Stimulated activated CD4-positive, alpha-beta T cell treated with anti-CD3 and anti-CD28 coated beads, Interleukin-2, amount 100 ng/mL, for 4 hours (primary cell): ENCODE measurements at places on chromosomes 5 and 9.

DNA sequence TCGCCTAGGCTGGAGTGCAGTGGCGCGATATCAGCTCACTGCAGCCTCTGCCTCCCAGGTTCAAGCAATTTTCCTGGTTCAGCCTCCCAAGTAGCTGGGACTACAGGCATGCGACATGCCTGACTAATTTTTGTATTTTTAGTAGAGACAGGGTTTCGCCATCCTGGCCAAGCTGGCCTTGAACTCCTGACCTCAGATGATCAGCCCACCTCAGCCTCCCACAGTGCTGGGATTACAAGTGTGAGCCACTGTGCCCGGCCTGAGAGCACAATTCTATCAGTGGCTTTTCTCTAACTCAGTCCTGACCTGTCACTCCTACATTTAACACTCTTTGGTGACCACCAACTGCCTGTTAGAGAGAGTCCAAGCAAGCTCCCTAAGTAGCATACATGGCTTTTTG lies 82.7 kb upstream of the SPOCK1 start:
- DNase-seq, result no peak

- no peak for DNase-seq
These were observed 5.5 kb upstream of the SURF6 start for GRCh38 chr9:133341369-133342068.

GRCh38 chr5:21236971-21237427 lies 1249.0 kb upstream of the CDH18 start:
- no peak for DNase-seq

DNA sequence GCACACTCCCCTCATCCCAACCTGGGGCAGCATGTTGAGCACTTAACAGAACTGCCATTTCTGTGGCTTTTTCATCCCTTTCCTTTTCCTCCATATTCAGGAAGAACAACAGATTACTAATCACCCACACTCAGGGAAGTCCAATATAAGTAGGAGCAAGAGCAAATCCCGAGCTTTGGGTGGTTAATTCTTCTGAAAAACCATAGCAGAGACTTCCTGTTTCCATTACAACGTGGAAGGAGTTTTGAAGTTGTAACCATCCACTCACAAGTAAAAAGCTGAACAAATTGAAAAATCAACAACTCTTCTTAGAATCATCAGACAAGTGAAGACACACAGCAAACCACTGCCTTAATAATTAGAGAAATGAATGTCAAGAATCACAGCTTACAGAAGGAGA lies 8.2 kb downstream of the CTSL start:
- no peak for DNase-seq

- DNase-seq, result no peak
These were observed 142.4 kb upstream of the C9orf72 start for GRCh38 chr9:27715651-27716050.

- DNase-seq, result no peak
These were observed 23.4 kb downstream of the CETN3 start for GRCh38 chr5:90386099-90386710.

GRCh38 chr9:91847581-91848091 lies 102.4 kb downstream of the ROR2 start:
- DNase-seq, result no peak

- no peak for DNase-seq
These were observed 315.2 kb upstream of the ATP10B start for GRCh38 chr5:161167016-161167767.

DNA sequence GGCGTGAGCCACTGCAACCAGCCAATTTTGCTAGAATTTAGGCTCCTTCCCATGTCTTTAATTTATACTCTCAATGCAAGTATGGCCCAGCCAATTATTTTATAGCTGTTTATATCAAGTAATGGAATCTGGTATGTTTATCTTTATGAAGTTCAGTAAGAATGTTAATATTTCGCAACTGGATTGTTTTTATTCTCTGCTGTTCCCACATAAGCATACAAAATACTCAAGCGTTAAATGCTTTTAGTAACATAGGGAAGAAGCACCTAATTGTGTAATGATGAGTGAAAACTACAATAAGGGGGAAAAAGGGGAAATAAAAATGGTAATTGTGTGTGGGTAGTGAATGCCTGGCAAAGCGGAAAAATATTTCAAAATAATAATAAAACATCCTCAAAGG lies 21.3 kb downstream of the PWWP2A start:
- DNase-seq, result no peak

DNA sequence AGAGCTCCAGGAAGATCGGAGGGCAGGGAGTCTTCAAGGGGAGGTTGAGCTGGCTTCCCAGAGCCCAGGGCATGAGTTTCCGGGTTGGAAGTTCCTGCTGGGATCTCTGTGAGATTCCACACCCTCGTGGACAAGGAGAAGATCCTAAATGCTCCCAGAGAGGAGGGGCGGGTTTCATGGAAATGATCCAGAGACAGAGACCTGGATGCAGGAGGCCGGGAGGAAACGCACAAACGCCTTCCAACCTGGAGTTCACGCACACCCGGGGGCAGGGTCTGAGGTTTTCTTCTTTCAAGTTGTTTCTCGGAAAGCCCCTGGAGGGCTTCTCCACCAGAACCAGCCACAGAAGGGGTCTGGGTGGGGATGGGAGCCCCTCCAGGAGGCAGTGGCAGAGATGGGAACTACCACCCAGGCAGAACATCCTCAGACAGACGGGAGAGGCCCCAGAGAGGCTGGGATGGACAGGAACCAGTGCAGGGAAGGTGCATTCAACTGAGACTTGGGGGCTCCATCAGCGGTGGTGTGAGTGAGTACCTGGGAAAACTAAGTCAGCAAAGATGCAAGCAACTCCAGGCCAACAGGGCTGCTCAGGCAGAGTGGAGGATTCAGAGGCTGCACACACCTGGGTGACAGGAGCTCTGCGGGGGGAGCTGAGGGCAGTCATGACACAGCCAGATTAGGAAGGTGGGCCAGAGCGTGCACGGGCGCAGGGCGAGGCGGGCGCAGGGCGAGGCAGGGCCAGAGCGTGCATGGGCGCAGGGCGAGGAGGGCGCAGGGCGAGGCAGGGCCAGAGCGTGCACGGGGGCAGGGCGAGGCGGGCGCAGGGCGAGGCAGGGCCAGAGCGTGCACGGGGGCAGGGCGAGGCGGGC lies 52.1 kb upstream of the EXOC3 start:
- no peak for DNase-seq

- no peak for DNase-seq
These were observed 427 bp downstream of the PCYOX1L start for GRCh38 chr5:149358294-149358651.

DNA sequence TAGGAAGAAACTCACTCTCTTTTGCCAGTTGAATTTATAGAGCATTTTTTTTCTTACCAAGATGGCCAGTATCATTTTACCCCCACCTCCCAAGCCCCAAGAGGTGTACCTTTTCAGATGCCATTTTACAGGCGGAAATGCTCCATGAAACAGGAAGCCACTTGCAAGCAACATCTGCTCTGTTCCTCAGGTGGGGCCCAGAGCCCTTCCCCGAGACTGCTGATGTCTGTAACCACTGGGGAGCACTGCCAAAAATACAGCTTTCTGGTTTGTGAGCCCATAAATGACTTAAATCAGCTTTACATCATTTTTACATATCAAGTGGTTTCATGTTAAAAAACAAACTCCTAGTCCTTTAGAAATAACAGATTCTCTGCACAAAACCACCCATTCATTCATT lies 42.9 kb upstream of the GARNL3 start:
- no peak for DNase-seq

DNA sequence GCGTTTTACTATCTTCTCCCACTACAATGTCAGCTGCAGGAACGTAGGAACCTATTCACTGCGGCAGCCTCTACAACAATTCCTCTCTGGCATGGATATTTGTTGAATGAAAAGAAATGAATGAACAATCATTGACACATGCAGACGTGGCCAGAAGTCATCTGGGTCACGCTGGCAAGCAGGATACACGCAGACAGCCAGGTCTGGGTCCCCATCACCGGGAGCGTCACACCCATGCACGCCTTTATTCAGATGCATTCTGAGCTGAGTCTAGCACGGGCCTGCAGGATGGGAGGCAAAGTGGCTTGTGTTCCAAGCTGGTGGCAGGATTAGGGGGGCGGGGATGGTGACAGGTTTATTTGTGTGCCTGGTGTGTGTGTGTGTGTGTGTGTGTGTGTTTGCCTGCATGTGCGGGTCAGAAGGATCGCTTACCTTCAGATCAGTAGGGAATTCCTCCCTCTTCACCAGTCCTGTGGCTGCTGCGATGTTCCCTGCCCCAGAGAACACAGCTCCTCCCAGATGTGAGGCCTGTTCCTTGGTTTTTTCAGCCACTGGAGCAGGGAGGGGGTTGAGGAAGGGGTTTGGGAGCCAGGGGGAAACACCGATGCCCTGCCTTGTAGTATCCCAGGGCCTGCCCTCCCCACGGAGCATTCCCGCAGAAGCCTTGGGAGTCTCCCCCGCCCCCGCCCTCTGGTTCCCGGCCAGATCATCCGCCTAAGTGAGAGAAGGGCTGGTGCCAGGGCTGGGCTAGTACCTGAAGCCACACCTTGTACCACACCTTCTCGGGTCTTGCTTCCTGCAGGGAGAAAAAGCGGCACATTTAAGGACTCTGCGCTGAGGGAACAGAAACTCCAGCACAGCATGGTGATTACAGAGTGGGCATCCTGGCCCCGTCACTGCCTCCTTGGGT lies 4.1 kb downstream of the SNCB start:
- no peak for DNase-seq

- no peak for DNase-seq
These were observed 356.4 kb upstream of the GRAMD2B start for GRCh38 chr5:126066836-126067235.

DNA sequence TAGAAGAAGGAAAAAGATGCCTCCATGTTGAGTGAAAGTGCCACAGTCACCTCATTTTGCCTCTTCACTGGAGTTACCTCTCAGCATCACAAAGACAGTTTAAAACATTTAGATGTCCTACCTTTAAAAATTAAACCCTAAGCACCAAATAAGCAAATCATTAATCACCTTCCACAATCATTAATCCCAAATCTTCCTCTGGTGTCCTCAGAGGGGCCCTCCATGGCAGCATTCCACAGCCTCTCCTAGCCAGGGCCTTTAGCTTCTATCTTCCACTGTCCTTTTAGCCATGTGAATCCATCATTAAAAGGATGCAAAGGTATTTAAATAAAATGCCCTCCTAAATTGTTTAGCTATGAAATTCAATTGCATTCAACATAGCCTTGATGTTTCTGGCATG lies 310.8 kb downstream of the PDE4D start:
- DNase-seq, result no peak

- DNase-seq, result no peak
These were observed 47.1 kb upstream of the RAI14 start for GRCh38 chr5:34608859-34609648.

- no peak for DNase-seq
These were observed 665.1 kb downstream of the CDH18 start for GRCh38 chr5:19322716-19323485.

DNA sequence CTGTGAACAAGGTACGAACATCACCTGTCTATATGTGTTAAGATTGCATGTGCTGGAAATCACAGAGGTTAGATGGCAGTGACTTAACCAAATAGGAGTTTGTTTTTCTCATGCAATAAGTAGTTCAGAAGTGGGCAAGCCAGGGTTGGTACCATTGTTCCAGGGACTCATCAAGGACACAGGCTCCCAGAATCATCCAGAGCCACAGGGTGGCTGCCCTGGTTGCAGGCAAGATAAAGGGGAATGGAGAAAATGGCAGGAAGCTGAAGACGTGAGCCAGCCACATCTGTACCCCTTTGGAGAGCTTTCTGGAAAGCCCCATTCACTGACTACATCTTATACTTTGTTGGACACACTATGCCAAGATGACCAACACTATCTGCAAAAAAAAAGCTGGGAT lies 126.0 kb upstream of the IL12B start:
- DNase-seq, result no peak

- no peak for DNase-seq
These were observed 739 bp upstream of the SPINK7 start for GRCh38 chr5:148311484-148311883.

DNA sequence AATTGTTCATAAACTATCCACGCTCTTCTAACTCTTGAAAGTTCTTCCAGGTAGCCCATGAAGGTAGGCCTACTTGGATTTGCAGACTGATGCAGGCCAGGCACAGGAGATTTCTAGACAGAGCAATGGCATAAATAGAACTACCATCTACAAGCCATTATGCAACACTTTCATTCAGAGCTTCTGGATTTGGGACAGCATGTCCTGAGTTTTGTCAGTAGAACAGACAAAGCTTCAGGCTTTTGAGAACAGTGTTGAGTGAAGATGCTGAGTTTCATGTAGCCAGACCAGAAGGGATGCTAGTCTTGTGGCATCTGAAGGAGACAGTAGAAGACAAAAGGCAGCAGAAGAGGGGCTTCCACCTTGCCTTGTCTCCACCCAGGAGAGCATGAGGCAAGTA lies 196.6 kb downstream of the TRIM32 start:
- DNase-seq, result no peak

DNA sequence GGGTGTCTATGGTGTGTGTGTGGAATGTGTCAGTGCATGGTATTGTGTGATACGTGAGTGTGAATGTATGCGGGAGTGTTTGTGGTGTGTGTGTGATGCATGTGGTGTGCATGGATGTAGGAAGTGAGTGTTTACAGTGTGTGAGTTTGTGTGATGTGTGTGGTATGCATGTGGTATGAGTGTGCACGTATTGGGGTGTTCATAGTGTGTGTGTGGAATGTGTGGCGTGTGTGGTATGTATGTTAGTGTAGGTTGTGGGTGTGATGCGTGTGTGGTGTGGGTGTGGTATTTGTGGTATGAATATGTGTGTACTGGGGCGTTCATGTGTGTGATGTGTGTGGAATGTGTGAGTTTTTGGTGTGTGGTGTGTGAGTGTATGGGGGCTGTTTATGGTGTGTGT lies 40.1 kb upstream of the BICD2 start:
- no peak for DNase-seq

- no peak for DNase-seq
These were observed 703 bp downstream of the FAM120AOS start for GRCh38 chr9:93452710-93453046.

GRCh38 chr9:78150312-78150982 lies 85.4 kb upstream of the CEP78 start:
- no peak for DNase-seq

DNA sequence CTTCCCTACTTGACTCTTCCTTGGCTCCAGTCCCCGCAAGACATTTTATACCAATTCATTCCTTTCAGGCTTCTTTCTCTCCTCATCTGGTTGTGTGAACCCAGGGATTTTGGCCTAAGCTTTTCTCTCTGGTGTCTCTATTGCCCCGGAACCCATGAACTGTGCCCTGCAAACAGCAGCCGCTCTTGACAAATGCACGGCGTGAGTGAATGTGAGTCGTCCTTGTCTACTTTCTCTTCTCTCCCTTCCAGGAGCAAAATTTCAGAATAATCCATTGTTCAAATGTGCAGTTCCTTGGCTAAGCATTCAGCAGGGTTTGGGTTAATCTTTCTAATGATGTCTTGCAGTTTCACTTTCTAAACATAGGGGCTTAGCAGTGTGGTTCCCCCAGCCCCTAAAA lies 250.4 kb upstream of the IRX4 start:
- DNase-seq, result no peak

GRCh38 chr5:157248821-157249470 lies 17.0 kb upstream of the CYFIP2 start:
- DNase-seq, result no peak

DNA sequence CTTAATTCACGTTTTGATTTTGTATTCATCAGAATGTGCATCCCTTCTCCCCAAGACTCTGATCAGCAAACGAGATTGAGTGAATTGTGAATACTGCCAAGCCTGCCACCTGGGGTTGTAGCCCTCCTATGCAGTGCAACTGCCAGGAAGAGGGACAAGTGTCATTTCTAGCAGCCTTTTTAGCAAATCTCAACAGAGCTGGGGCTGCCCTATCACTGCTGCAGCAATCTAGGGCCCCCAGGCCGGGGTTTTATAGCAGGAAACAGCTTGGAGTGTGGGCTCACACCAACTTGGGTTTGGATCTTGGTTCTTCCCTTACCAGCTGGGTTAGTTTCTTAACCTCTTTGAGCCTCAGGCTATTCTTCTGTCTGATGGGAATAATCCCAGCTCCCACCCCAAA lies 4.0 kb downstream of the CSF1R start:
- DNase-seq, result no peak
